ENCODE measurements at places on chromosomes 13 and 19.

- no peak for DNase-seq
Observed at GRCh38 chr19:55552206-55552605, 6.9 kb upstream of the SBK3 start.

DNA sequence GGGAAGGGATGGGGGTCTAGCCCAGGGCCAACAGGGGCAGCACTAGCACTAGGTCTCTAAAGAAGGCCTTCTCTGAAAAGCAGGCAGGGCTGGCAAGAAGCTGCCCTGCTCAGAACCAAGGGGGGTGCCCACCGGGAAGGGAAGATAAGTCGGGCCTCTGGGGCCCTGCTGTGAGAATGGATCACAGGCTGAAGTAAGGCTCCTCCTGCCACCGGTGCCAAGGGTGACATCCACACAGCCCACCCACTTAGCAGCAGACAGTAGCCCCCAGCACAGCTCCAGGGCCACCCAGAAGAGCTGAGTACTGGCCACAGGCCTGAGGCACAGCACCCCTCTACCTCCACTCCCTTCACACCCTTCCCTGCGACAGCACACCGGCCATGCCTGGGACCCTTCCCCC is 5.9 kb downstream of the ELL start:
- DNase-seq: no peak

DNA sequence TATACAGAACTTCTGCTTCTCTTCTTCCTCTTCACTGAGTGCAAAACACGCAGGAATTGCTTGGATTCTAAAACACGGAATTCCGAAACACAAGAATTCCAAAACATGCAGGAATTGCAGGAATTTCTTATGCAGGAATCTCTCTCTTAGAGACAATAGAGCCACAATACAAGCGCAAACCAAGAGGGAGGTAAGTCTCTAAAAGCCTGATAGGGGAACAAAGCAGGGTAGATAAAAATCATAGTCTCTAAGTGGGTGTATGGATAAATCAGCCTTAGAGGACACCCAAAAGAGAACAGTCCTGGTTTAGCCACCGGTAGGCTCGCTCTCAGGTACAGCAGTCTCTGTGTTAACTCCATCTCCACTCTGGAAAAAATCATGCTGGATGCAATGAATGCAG is 112.9 kb downstream of the LHFPL6 start:
- no peak for DNase-seq

GRCh38 chr19:28633319-28634018 is 579.5 kb downstream of the UQCRFS1 start:
- DNase-seq: peak; percentile 10

DNA sequence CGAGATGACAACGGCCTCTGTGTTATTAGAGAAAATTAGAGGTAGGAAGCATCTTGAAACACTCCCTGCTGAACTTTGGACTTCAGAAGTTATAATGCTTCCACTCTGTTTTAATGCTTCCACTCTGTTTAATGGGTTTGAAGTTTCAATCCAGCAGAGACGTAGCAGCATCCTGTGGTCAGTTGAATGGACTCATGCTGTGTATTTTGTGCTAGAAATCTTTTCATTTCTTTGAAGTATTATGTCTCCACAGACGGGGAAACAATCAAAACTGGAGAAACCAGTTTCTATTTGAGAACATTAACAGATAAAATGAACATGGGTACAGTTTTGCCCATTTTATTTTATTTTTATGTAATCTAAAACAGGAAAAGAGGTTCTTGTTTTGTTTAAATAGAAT is 1736.2 kb downstream of the SLITRK5 start:
- DNase-seq: no peak

- DNase-seq: peak; percentile 3
Observed at GRCh38 chr13:26785838-26786630, 25.4 kb upstream of the GPR12 start.

- DNase-seq: no peak
Observed at GRCh38 chr13:77584106-77584505, 48.6 kb downstream of the SCEL start.

GRCh38 chr13:33033051-33033812 is 17.0 kb downstream of the KL start:
- no peak for DNase-seq

- no peak for DNase-seq
Observed at GRCh38 chr13:95156208-95156607, 145.0 kb downstream of the ABCC4 start.

GRCh38 chr13:109795011-109795410 is 8.6 kb upstream of the IRS2 start:
- no peak for DNase-seq

- DNase-seq: no peak
Observed at GRCh38 chr13:88622362-88622973, 951.3 kb downstream of the SLITRK5 start.

DNA sequence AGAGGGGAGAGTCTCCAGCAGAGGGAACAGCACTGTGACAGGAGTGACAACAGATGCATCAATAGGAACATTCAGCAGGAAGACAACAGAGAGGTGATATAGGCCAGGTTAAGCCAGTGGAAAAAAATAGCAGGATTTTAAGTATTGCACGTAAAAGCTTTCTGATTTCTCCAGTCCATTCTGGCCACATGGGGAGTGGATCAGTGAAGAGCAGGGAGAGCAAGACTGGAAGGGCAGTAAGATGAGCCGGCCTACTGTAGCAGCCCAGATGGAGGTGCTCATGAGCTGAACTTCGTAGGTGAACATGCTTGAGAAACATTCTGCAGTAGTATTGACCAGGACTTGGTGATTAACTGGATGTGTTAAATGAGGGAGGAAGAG is 1.7 kb downstream of the UTP14C start:
- no peak for DNase-seq

DNA sequence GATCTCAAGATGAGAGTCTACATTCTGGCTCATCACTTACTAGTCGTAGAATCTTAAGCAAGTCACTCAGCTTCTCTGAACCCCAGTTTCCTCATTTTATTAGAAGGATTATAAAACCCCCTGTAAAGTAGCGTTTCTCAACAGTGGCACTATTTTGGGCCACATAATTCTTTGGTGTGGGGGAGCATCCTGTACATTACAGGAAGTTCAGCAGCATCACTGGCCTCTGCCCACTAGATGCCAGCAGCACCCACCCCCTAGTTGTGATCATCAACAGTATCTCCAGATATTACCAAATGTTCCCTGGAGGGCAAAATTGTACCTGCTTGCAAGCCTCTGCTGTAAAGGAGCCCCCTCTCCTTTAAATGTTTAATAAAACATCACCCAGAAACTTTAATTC is 22.6 kb downstream of the STARD13 start:
- DNase-seq: no peak

DNA sequence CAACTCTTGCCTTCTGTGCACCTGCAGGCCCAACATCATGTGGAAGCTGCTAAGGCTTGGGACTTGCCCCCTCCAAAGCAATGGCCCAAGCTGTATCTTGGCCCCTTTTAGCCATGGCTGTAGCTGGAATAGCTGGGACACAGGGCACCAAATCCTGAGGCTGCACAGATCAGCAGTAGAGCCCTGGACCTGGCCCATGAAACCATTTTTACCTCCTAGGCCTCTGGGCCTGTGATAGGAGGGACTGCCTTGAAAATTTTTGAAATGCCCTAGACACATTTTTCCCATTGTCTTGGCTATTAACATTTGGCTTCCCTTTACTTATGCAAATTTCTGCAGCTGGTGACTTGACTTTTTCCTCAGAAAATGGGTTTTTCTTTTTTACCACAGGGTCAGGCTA is 68.7 kb downstream of the ING1 start:
- no peak for DNase-seq

GRCh38 chr13:109655206-109655600 is 131.2 kb downstream of the IRS2 start:
- no peak for DNase-seq

- DNase-seq: no peak
Observed at GRCh38 chr19:54480051-54480450, 7.0 kb upstream of the CDC42EP5 start.

DNA sequence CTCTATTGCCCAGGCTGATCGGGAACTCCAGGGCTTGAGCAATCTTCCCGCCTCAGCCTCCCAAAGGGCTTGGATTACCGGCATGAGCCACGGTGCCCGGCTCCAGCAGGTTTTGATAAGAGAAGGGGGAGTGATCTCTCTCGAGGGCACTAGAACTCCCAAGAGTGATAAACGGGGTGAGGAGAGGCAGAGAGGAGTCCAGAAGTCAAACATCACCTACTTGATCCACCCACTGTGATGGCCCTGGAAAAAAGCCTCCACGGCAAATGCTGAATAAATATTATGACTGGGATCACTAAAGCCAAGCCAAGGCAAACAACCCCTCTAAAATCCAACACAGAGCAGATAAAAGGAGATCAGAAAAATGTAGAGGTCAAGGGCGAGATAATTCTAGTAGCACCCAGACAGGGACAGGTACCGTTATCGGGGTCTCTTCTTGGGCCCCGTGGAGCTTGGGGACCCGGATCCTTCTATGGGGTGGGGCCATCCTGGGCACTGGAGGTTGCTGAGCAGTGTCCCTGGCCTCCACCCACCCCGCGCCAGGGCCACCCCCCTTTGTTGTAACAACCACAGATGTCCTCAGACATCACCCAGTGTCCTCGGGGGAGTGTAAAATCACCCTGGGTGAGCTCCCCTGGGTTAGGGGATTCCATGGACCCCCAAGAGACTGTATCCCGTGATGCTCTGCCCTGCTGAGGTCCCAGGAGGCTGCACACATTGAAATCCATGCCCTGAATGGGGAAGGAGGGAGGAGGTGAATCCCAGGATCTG is 3.7 kb upstream of the CREB3L3 start:
- DNase-seq: no peak

- no peak for DNase-seq
Observed at GRCh38 chr13:31250435-31250834, 50.7 kb downstream of the B3GLCT start.

DNA sequence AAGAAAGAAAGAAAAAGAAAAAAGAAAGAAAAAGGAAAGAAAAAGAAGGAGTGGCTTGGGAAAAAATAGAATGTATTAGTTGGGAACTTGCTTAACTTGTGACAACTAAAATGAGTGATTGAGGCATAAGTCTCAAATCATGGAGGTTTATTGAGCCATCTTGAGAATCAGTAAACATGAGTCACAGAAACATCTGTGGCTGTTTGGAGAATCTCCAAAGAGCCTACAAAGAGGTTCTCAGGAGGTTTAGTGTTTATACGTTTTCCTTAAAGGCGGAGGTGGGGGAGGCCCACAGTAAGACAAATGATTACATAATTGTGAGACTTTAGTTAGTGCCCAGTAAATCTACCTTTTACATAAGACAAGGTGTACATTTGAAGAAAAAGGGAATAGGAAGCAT is 38.6 kb downstream of the WDR87 start:
- DNase-seq: no peak

- DNase-seq: no peak
Observed at GRCh38 chr19:23260956-23261355, 10.8 kb upstream of the ZNF724 start.

DNA sequence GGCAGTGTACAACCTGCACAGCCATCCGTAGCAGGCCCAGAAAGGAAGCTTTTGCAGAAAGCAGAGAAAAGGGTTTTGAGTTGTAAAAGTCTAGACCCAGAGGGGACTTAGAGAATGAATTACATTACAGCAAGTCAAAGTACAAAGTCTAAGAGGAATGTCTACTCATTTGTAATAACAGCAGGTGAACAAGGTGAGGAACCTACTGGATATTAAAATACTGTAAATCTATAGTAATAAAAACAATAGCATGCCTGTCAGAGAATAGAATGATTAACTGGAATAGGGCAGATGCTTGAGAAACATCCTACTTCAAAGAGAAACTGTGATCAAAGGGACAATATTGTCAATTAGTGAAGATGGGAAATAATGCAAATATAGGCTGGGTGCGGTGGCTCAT is 18.3 kb upstream of the ZNF414 start:
- no peak for DNase-seq

All from stimulated activated CD4-positive, alpha-beta T cell treated with anti-CD3 and anti-CD28 coated beads, TNF-alpha, amount 100 ng/mL, for 48 hours (primary cell).